CD4-positive, alpha-beta T cell treated with Interferon alpha-2 for 1 hour (primary cell): ENCODE measurements at places on chromosomes 7 and 10.
A peak's percentile ranks its signal among the peaks of the same experiment; 100 is the strongest.

GRCh38 chr7:22872096-22872807, 49.6 kb upstream of the TOMM7 start:
- DNase-seq = peak; percentile 13

DNA sequence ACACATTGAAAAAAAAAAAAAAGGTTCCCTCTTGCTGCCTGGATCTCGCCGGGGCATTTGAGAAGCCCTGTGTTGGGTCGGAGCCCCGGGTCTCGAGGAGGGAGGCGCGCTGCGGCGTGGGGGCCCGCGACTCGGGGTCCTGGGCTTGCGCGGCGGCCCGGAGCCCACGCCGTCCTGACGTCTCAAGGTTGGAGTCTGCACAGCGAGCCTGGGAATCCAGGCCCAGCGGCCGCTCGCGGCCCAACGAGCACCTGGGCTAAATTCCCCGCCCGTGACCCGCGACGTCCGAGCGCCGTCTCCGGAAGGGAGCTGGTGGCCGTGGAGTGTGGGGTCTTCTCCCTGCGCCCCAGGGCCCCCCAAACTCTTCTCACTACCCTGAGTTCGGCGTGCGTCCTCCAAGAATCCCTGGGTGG, 1.4 kb upstream of the CTBP2 start:
- DNase-seq = no peak

DNA sequence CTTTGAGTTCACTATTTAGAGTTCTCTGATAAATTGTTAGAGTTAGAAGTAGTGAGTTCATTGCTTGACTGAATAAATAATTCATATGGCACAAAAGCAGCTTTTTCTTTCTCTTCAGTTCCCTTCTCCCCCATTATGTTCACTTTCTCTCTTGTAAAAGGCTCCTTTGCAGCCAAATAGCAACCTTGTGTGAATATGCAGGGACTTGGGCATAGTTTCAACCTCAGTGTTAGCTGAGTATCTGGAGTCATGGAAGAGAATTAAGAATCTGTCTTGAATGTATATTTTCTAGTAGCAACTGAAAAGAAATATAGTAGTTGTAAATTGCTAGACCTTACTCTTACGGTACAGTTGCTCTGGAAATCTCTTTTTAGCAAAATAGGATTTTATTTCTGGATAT, 31.9 kb downstream of the ZEB1 start:
- no peak for DNase-seq

- no peak for DNase-seq
These were observed 343.9 kb upstream of the SHH start for GRCh38 chr7:156155988-156156733.

DNA sequence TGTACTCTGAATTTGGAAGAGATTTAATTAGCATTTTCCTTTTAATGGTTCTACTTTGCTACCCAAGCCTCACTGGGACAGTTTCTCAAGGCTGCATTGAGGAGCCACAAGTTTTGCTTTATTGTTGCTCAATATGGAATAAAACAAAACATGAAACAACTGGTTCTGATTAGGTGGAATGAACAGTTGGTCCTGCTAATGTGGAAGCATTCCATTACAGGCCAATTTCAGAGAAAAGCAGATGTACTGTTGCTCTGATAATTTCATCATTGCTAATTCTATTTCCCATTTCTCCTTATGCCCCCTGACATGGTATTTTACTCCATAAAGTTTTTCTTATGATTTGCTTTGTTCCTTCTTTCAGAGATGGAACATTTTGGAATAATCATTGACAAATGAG, 66.0 kb upstream of the PAPSS2 start:
- no peak for DNase-seq

DNA sequence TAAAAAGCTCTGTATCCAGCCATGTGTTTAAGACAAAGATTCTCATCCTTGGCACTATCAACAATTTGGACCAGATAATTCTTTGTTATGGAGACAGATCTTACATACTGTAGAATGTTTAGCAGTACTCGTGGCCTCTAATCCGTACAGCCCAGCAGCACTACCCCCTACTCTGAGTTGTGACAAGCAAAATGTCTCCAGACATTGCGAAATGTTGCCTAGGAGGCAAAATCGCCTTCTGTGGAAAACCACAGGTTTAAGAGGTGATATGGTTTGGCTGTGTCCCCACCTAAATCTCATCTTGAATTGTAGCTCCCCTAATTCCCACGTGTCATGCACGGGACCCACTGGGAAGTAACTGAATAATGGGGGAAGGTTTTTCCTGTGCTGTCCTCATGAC, 186.7 kb downstream of the CHCHD3 start:
- DNase-seq = no peak

DNA sequence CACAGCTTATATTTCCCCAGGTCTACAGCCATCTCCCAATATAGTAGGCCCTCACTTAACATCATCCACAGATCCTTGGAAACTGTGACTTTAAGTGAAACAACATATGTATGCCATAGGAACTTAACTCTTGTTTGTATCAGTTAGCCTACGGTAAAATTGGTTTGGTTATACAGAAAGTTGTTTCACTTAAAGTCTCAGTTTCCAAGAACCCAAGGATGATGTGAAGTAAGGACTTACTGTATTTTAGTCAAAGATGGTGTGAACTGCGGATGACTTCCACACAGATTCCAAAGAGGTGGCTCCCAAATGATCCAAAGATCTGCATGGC, 56.4 kb upstream of the MRLN start:
- DNase-seq = no peak

GRCh38 chr7:43700059-43700501, 29.2 kb downstream of the COA1 start:
- no peak for DNase-seq

DNA sequence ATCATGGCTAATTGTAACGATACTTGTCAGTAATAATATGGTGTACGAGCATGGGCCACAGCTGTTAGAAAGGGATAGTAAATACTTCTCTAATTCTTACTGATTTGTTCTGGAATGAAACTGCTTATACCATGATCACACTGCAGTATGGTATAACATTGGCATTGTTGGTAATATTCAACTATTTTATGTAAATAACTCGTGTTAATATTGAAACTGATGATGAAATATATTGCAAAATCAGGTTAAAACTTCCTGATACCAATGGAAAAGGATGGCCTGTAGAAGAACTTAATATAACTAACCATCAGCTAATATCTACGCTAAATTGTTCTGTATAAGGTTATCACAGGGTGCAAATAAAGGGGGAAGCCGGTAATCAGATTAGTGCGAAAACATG, 10.3 kb downstream of the OR2A14 start:
- no peak for DNase-seq

DNA sequence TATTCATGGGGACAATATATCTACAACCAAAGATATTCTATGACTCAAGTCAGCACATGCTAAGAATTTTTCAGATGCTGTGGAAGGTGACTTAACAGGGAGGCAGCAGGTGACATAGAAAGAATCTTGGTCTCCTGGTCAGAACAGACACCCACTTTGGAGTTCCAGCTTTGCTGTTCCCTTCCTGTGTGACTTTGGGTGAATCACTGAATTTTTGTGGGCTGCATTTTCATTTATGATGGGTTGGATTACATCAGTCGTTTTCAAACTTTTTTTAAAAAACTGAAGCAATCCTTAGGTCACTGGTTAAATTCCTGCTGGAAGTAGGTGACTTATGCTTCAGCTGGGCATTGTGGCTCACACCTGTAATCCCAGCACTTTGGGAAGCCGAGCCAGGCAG, 24.9 kb downstream of the RGR start:
- DNase-seq = no peak

DNA sequence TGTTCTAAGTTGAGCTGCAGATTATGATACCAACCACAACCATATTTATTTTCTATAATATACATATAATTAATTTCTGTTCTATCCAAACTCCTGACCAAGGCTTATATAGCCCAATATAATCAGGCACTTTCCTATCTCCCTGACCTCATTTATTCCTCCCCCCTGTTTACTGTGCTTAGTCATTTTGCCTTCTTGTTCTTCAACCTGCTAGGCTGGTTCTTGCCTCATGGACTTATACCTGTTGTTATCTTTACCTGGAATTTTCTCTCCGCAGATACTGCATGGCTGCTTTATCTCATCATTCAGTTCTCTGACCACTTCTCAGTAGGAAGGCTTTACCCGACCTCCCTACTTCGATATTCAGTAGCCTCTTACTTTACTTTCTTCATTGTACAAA, 24.9 kb upstream of the FAM3C start:
- DNase-seq = no peak

DNA sequence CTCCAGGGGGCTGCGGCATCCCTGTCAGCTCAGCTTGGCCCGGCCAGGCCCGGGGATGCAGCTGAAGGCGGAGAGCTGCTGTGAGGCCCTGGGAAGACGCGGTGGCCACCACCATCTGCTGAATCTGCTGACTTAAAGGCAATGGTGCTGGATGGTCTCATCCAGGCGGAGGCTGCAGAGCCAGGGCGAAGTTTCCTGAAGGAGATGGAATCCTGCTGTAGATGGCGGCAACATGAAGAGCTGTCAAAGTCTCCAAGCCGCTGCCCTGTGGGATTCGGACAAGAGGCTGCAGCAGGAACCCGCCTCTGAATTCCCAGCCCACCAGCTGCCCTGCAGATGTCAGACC, 200.1 kb downstream of the PTPRN2 start:
- no peak for DNase-seq

GRCh38 chr10:24344695-24345463, 135.9 kb downstream of the KIAA1217 start:
- no peak for DNase-seq

DNA sequence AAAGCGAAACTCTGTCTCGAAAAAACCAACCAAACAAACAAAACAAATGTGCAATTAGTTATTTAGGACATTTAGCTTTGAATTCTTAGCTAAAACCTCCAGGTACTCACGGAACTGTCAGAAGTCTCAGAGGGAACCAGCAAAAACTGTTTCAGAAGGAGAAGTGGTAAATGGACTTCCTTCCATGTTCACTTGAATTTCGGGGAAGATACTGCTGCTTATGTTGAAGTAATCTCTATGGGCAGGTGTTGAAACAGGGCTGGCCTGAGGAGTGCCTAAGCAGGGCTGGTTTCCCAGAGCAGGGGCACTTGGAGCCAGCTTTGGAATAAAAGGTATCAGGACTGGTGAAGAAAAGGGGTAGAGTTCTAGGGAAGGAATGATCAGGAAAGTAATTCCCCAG, 2.4 kb upstream of the EXOC6 start:
- DNase-seq = no peak

GRCh38 chr10:110065269-110065668, 57.5 kb downstream of the ADD3 start:
- no peak for DNase-seq

GRCh38 chr10:110758898-110759297, 112.8 kb upstream of the PDCD4 start:
- no peak for DNase-seq

DNA sequence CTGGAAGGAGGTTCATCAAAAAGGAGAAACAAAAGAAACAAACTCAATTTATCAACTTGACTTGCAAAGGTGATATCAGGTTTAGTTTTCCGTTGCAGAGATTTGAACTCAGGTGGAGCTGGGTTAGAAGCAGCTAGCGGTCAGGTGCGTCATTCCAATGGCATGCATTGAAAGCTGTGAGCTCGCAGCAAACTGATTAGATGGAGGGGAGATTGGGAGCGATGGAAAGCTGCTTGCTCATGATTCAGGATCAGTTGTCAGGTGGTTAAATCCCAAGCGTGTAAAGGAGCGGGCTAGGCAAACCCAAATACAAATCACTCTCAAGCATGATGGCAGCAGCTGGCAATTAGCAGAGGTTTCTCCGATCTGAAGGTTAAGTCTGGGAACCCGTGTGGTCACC, 49.3 kb upstream of the AFAP1L2 start:
- DNase-seq = no peak

- no peak for DNase-seq
These were observed 35.0 kb downstream of the LAMB4 start for GRCh38 chr7:108094933-108095710.

DNA sequence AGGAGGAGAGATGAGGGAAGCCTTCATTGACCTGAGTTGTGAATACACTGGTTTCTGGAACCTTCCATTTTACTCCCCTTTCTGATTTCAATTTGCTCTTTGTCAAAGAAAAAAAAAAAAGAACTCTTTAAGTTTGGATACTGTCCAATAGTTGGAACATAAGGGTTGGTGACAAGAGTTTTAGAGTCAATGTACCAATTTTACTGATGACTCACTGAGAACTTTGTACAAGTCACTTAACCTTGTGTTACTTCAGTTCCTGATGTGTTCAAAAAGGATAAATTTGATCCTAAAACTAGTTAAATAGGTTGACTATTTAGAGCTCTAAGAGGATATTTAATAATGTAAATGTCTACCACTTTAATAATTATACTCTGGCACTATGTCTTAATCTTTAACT, 4.1 kb upstream of the CDK14 start:
- DNase-seq = no peak

- no peak for DNase-seq
These were observed 600.5 kb downstream of the MAGI2 start for GRCh38 chr7:78852951-78853350.

- DNase-seq = no peak
These were observed 13.4 kb downstream of the DPCD start for GRCh38 chr10:101601541-101601940.

- DNase-seq = no peak
These were observed 4.4 kb downstream of the SMIM30 start for GRCh38 chr7:113113912-113114311.

- no peak for DNase-seq
These were observed 205.2 kb upstream of the PDE1C start for GRCh38 chr7:32275216-32276009.

DNA sequence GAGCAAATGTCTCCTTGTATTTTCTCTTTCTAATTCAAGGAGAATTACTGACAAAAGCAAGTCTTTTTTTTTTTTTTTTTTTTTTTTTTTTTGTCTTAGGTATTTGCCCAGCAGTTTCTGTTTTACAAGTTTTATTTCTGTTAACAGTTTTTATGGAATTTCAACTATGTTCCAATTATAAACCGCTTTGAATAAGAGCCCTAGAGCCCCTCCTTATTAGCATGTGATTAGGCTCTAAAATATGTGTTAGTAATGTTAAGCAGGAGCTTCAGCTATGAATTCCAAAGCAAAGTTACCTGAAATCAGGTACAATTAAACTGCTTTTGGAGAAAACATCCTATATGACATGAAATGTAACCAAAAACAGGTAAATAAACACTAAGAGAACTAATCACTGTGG, 997.0 kb upstream of the POT1 start:
- DNase-seq = no peak

DNA sequence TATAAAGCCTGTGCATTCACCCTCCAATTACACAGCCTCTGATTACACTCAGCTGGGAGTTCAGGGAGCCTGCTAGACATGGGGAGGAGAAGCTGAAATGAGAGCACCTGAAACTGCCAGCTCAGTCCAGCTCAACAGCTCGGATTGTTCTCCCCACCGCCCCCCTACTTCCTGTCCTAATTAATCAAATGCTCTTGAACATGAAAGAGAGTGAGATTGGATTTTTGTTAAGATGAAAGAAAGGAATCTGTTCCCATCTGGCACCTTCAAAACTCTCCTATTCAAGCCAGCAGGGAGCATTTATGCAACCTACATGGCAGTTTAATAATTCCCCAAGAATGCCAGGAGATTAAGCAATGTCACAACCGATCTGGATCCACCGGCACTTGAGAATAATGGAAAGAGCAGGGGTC, 98.0 kb downstream of the NPSR1 start:
- DNase-seq = no peak

GRCh38 chr7:50812841-50813475, 30.3 kb upstream of the GRB10 start:
- DNase-seq = no peak

GRCh38 chr7:55545496-55545895, 26.8 kb downstream of the VOPP1 start:
- DNase-seq = no peak

- no peak for DNase-seq
These were observed 179.9 kb downstream of the AUTS2 start for GRCh38 chr7:69778138-69778537.

GRCh38 chr7:37738321-37738720, 54.8 kb downstream of the GPR141 start:
- DNase-seq = no peak

- DNase-seq = no peak
These were observed 363.6 kb downstream of the DNAJB6 start for GRCh38 chr7:157700231-157701005.
